ENCODE measurements at places on chromosomes 7 and 10. TPM values are rescaled to one million over a fixed set of nuclear protein-coding genes. Genes with fewer than 3 reads are reported as not detected.

Gene NUPR2
- total RNA-seq, result not detected

DNA sequence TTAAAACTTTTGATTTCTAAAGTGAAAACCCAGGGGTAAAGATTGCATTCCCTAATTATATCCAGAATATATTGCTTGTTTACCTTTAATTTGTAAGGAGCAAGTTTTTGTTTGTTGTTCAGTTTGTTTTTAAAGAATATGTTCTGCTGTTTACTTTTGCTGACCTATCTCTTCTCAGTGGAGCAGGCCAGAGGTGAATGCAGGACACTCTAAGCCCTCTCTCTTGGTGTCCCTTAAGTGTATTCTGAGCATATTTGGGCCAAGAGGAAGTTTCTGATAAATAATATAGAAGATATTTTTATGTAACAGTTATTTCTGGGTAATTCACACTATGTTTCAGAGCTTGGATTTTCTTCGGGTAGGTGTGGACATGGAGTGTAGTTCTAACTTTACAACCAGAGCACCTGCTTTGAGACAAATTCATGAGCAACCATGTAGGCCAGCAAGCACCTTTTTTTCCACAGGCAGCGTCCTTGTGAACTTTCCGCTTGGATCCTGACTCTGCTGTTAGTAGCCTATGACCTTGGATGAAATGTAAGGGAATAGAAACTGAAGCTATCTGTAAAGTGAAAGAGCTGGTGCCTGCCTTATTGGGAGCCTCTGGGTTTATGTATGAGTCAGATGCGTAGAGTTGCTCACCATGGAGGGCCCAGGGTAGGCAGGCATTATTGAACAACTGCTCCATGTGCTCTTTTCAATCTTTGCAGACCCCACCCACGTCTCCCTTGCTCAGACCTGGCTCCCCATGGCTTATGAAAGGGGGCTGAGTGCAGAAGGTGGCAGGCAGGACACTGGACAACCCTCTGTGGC lies 16.1 kb downstream of the OGDH start:
- DNase-seq, result peak; percentile 72

DNA sequence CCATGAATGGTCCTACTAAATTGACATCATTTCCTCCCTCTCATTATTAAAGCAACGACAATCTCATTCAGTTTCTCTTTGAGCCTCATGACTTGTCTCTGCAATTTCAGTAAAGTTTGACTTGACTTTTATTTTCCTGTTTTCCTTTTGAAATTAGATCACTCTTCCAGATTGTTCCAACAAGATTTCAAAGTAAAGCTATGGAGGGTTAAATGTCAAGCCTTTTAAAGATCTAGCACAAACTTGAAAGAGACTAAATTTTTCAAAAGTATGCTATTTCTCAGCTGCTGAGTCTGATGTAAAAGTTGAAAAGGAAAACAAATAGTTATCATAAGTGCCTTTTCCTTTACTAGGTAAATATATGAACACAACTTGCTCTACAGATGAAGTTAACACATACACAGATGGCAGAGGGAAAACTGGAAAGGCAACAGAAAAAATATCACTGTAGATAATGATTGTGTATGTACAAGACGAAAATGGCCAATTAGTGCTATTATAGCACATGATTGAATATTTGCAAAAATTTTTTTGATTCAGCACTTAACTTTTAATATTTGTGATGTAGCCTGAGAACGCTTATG lies 200.6 kb downstream of the WDR11 start:
- DNase-seq, result no peak

Gene STEAP1B
- total RNA-seq, result 0.23 TPM

Gene CHST15
- total RNA-seq, result 0.40 TPM

All from activated CD4-positive, alpha-beta T cell treated with anti-CD3 and anti-CD28 coated beads for 36 hours (primary cell).